ENCODE measurements at places on chromosomes 4 and X.

GRCh38 chr4:54695788-54696187 is 38.0 kb downstream of the KIT start:
- peak; percentile 46 for DNase-seq

GRCh38 chr4:158783785-158784184 is 15.0 kb downstream of the FNIP2 start:
- no peak for DNase-seq

GRCh38 chr4:18197467-18197866 is 175.9 kb upstream of the LCORL start:
- DNase-seq, result no peak

DNA sequence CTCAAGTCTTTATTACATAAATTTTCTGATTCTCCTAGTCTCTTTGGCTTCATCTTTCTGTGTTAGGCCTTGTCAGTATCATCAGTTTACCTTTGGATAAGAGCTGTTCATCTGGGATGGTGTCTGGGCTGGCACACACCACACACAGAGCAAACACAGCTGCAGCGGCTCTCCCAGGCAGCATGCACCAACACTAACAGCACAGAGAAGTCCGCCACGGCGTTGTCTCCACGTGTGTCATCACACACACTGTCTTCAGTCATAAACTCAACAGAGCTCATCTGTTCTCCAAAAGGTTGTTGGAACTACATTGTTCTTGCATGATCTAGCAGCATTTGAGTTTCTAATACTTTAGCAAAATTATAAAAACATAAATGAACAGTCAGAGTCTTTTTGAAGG is 851.9 kb upstream of the FRG1 start:
- DNase-seq, result no peak

GRCh38 chrX:132219343-132219768 is at the start of gene RAP2C:
TSS of gene RAP2C (minus strand) at chrX:132219447. CDS start at chrX:132217268, 2,179 bp downstream.
- DNase-seq, result peak; percentile 79

DNA sequence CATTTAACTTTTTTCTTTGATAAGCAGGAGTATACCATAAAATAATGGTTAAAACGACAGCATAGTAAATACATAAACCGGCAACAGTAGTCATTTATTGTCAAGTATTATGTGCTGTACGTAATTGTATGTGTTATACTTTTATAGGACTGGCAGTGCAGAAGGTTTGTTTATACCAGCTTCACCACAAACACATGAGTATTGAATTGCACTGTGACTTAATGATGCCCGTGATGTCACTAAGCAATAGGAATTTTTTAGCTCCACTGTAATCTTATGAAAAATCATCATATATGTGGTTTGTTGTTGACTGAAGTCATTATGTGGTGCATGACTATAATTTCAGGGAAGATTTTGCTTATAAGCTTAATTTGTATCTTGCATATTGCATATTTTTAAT is 424.6 kb downstream of the PABPC4L start:
- no peak for DNase-seq

- no peak for DNase-seq
Measured at GRCh38 chrX:130654409-130654950, 248.5 kb downstream of the ENOX2 start.

- DNase-seq, result no peak
Measured at GRCh38 chrX:136714626-136715599, 65.8 kb downstream of the ARHGEF6 start.

- no peak for DNase-seq
Measured at GRCh38 chr4:24855741-24856140, 57.1 kb downstream of the CCDC149 start.

DNA sequence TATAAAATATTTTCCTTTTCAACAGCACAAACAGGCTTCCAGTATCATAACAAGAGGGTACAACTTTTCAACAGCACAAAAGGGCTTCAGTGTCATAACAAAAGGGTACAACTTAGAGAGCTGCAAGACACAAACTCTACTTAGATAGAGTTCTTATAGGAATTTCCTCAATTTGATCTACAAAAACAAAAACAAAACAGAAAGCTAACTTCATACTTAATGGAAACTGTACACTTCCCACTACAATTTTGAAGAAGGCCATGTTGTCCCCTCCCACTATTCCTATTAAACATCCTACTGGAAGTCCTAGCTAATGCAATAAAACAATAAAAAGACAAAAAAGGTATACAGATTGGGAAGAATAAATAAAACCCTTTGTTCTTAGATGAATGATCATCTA is 96.7 kb downstream of the CENPC start:
- no peak for DNase-seq

DNA sequence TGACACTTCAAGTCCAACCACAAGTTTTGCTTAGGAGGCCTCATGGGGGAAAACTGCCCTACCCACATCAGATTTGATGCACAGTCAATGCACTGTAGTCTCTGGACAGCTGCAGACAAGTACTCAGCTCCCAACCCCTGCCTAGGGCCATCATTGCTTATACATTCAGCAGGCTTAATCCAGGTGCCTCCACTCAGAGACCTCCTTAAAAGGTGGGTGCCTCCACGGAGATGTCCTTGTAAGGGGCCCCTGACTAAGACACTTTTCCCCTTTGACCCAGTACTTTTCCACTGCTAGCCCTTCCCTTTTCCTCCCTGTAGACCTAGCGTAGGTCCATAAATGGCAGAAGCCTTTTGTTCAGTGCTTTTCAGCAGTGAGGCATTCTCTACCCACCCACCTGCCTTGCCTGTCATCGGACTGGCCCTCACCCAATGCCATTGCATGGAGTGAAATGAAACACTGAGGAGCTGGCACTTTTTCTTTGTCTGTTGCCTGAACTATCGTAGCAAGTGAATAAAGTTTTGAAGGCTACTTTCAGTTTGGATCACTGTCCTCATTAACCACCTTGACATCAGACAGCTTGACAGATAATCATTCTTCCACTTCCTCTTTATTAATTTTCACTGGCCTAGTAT is 23.8 kb upstream of the PLK4 start:
- no peak for DNase-seq

- peak; percentile 90 for DNase-seq
Measured at GRCh38 chr4:143514497-143514896, 995 bp downstream of the SMARCA5 start.

DNA sequence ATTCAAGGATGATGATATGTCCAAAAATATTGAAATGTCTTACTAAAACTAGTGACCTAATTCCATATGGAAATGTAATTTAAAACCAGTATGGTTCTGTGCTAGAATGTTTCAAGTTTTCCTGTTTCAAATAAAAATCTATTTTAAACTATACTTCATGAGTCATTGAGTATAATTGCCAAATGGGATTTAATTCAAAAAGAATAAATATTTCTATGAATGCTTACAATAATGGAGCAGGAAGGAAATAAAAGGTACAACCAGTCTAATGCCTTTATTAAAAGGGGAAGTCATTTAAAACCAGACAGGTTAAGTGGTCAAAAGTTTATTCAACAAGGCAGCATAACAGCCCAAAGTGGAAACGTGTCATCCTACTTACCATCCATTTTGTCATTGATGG is 2347.1 kb downstream of the PCDH7 start:
- DNase-seq, result no peak

DNA sequence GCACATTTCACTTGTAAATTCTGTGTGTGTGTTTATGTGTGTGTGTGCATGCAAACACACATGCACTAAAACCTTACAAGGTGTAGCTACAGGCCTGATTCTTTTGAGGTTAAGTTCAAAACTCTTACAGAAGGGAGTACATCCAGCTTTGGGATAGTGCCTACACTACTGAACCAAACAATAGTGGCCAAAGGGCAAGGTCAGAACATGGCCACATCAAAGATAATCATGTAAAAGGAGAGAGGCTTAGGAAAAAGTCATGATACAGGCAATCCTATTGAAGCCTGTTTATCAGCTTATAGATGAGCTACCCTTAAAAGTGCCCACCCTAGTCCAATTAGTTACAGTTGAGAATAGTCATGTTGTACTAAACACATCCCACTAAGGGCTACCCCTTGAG is 139.6 kb downstream of the IDS start:
- DNase-seq, result no peak

- no peak for DNase-seq
Measured at GRCh38 chr4:75229806-75230570, 284.2 kb downstream of the RCHY1 start.

DNA sequence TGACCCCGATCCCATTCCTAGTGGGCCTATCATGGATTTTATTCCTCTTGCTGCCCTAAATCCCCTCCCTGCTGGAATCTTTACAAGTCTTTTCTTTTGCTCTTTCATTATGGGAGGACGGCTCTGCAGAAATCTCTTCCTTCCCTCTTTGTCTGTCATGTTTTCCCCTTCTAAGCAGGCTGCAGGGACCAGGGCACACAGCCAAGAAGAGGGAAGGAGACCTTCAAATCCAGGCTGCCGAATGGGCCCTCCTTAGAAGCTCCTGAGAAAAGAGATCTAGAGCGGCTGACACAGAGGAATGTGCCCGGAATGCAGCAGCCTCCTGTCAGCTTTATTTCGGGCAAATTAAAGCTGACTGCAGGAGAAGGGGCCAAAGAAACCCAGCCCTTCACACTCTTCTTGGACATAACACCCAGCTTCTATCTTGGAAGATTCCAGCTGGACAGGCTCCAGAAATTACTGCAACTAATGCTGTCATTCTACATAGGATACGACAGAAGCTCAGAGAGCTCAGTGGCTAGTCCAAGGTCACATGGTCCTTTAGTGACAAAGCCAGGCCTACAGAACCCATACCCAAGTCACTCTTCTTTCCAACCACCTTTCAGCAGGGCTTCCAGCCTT is 187.8 kb upstream of the NHS start:
- DNase-seq, result peak; percentile 19

GRCh38 chr4:13670456-13671160 is 43.1 kb upstream of the BOD1L1 start:
- DNase-seq, result no peak

GRCh38 chr4:81714291-81714690 is 242.6 kb upstream of the RASGEF1B start:
- peak; percentile 38 for DNase-seq

GRCh38 chr4:59122626-59123025 is 2012.4 kb upstream of the IGFBP7 start:
- no peak for DNase-seq

DNA sequence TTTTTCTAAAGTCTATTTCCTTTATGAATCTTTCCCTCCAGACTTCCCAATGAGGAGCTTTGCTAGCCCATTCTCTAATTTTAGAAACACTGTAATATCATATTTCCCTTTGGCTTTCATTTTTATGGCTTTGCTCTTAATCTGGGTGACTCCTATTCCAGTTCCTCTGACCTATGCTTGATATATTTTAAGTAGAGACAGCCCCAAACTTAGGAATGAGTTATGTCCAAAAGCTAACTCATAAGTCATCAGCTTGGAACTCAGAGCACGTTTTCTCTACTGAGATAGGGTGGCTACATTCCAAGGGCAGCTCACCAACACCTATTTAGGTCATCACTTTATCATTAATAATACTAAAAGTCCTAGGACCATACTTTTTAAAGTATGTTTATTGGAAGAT is 77.8 kb downstream of the OR13H1 start:
- DNase-seq, result no peak

- no peak for DNase-seq
Measured at GRCh38 chr4:5995901-5996623, 22.2 kb downstream of the C4orf50 start.
